Right lung (tissue), 10 donors: ENCODE measurements at places on chromosomes 4 and X. TPM values are rescaled to one million over a fixed set of nuclear protein-coding genes. Genes with fewer than 3 reads are reported as not detected.
A peak's percentile ranks its signal among the peaks of the same experiment; 100 is the strongest.

ZFYVE28 gene
- 3.1 TPM for polyA plus RNA-seq

DNA sequence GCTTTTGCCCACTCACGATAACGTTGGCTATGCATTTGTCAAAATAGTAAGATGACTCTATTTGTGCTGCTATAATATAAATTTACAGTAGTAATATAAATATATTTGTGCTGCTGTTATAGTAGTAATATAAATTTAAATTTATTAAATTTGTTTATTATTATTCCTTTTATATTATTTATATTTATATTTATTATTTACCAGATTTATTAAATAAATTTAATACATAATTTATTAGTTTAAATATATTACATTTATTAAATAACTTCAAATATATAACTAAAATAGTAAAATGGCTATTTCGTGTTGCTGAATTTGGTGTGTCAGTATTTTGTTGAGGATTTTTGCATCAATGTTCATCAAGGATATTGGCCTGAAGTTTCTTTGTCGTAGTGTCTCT is 246.5 kb upstream of the FGF16 start:
- no peak for DNase-seq

SMR3B gene
- polyA plus RNA-seq, result not detected

- no peak for DNase-seq
Measured at GRCh38 chr4:141074098-141074878, 59.0 kb downstream of the RNF150 start.

DNA sequence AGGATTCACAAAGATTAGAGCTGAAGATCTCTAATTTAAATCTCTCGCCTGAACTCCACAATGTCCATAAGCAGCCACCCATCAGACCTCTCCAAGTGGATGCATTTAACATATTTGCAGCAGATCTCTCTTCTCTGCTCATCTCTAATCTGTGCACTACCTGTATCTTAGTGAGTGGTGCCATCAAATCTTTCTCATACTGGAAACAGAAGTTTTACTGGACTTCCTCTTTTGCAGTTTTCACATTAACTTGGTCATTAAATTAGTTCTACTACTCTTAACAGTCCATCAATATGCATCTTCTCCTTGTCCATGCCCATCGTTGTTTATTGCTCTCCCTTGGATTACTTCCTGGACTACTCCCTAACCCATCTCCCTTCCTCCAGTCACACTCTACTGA is 488.5 kb downstream of the IL15 start:
- DNase-seq, result no peak

HSPA4L gene
- 6.2 TPM for polyA plus RNA-seq

- DNase-seq, result no peak
Measured at GRCh38 chrX:45735571-45735970, 534.9 kb upstream of the DIPK2B start.

DNA sequence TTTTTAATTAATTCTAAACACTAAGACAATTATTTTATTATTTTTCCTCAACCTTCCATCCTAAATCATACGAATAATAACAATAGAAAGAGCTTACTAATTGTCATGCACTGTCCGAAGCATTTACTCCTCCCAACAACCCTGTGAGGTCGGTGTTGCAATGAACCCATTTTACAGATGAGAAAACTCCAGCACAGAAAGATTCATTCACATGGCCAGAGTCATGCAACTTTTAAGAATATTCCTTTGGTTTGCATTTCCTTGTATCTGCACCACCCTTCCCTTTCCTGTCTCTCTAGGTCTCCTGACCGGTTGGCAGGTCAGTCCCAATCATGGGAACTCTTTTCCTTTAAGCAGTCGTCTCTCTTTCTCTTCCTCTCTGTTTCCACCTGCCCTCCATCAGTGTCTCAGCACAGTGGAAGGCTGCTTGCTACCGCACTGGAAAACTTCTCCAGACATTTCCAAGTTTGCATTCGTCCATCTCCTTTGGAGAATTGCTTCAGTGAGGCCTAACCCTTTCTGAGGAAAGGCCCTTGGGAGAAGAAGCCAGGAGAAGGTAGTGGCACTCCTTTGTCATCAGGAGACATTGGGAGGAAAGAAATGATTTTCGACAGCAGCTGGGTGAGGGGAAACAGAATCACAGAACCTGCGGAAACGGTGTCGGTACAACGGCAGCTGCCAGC is 1.9 kb upstream of the TMSB4X start:
- no peak for DNase-seq

GRCh38 chr4:76420188-76420761 is 666 bp downstream of the CCDC158 start:
- no peak for DNase-seq

DNA sequence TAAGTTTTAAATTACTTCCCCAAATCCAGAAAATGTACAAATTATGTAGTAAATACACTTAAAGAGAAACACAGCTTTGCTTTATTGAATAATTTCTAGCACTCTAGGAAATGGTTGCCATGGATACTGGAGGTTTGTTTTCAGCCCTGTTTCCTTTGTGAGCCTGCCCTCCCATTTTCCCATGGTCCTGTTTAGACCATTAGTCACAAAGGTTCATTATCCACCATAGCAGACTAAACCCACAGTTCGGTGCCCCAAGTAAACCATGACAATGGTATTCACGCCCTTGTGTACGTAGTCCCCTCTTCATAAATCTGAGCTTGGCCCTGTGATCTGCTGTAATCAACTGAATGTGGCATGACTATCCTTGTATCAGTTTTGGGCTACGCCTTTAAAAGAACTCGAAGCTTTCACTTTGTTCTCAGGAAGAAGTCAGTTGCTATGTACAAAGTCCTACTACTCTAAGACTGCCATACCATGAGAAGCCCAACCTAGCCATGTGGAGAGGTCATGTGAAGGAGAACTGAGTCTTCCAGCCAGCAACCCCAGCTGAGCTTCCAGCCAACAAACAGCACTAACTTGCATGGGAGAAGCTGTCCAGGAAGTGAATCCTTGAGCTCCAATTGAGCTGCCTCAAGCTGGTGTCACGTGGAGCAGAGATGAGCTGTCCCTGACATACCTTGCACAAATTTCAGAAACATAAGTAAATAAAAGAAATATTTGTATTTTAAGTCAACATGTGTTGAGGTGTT is 300.4 kb downstream of the LDB2 start:
- DNase-seq, result no peak

DNA sequence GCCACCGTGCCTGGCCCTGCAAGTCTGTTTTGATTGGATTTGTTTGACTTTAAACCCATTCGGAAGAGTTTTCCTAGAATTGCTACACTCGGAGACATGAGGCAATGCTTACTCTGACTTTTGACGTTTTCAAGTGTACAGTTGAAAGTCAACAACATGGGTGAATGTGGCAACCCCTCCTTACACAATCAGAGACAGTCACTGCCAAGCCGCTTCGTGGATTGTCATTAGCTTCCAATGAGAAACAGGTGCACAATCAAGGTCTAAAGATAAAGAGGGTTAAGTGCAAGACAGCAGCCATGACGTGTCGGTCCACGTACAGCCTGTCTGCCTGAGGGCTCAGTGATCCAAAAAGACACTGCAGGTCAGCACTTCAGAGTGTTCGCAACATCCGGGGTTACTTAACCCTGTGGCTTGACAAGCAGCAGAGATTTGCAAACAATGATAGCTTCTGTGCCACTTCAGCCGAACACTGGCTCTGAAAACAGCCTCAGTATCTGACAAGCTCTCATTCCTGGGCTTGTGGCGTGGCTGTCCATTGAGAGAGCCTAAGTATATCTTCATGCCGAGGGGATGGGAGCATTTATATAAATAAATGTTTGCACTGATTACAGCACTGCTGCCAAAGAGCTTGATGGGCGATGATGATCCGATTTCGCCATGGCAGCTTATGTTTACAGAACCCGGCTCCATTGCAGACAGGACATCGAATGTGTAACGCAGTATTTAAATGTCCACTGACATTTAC is 180.0 kb downstream of the DHRSX start:
- peak; percentile 45 for DNase-seq

TBCK gene
- 56.1 TPM for polyA plus RNA-seq

RHOH gene
- 0.69 TPM for polyA plus RNA-seq
